ENCODE measurements at places on chromosomes 2 and 18.

- no peak for DNase-seq
These were observed 4.2 kb upstream of the CCNYL1 start for GRCh38 chr2:207706936-207707860.

GRCh38 chr2:69309351-69310110 is 77.5 kb downstream of the GFPT1 start:
- no peak for DNase-seq

GRCh38 chr2:242011991-242012764 is 142.6 kb downstream of the RTP5 start:
- DNase-seq, result peak; percentile 12

DNA sequence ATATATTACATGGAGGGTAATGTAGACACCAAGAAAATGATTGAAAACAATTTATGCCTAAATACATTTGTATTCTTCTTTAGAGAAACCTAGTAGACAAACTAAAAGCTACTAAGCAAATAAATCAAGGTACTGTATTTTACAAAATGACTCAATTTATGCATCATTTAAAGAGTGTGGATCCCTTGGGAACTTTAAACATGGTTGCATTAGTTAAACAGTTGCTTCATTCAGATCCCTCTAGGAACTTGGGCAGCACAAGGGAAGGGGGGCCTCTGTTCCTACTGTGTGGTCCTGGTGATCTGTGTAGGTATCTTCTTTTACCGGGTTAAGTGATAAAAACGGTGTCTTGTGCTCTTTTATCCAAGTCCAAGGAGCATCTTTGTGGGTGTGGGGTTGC is 31.5 kb upstream of the ATP8B1 start:
- no peak for DNase-seq

DNA sequence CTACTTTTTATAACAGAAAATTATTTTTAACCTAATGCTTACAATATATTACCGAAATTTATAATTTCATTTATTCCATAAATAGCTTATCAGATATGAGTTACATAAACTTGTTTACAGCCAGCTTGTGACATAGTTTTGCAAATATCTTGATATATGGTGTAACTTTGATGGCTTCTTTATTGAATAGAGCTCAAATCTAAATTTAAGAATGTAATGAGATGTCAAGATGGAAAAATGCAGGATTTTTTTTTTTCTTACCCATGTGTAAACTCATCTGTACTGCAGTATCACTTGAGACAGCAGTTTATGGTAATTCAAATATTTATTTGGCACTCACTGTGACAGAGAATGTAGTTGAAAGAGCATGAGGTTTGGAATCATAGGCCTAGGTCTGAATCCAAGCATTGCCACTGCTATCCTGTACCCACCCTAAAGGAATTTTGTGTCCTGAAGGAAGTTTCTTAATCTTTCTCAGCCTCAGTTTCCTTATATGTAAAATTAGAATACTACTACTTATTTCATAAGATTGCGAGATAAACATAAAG is 3.8 kb downstream of the CREB1 start:
- no peak for DNase-seq

DNA sequence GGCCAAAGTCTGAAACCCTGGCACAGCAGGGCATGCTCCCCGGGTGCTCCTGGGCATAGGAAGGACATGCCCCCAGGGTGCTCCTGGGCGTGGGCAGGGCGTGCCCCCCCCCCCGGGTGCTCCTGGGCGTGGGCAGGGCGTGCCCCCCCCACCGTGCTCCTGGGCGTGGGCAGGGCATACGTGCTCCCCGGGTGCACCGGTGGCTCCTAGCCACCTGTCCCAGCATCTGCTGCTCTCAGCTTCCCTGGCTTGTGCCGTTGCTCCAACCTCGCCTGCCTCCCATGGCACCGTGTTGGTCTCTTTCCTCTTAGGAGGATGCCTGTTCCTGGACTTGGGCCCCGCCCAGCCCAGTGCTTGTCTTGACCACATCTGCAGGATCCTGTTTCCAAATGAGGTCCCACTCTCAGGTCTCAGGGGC is 95.6 kb upstream of the CTDP1 start:
- DNase-seq, result peak; percentile 12

DNA sequence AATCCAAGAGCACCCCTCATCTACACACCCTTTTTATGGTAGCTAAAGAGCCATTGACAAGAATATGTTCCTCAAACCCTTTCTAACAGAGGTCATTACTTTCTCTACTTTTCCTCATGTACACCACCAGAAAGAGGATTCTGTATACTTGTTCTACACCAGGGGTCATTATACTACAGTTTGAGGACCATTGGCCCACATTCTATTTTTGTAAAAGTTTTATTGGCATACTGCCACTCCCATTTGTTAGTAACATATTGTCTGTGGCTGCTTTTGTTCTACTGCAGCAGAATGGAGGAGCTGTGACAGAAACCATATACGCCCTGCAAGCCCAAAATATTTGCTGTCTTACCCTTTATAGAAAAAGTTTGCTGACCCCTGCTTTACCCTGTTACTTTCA is 14.3 kb downstream of the HTR2B start:
- DNase-seq, result no peak

GRCh38 chr2:62347563-62348270 is 151.8 kb downstream of the B3GNT2 start:
- DNase-seq, result no peak

GRCh38 chr2:101803945-101804696 is 106.6 kb downstream of the MAP4K4 start:
- no peak for DNase-seq

DNA sequence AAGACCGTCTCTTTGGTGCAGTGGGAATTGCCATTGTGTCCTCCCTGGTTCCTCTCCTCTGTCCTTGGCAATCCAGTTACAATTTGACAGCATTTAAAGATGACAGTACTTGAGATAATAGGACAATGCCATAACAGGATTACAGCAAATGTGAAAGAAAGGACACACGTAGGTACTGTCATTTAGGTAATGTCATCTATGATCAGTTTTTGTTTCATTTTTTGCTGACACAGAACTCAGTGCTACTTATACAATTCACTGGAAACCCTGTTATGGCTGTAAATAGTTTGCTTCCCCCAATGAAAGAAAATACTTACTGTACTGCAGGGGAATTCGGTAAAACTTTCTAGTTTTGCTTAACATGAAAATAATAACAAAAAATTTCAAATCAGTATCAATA is 65.2 kb downstream of the BCL11A start:
- no peak for DNase-seq

DNA sequence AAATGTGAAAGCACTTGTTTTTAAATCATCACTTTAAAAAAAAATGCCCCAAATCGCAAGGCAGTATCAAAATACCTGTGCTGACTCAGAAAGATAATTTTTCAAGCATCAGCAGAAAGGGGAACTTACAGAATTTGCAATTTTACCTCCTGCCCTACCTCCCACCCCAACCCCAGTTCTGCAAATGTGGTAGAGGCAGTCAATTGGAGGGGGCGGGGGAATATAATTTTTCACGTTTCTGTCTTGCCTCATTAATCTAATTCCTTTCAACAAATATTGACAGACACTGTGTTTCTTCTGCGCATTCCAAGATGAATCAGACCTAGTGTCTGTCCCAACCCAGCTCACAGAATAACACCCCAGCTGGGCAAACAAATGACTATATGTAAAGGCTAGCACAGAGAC is 76.8 kb downstream of the ALPK2 start:
- DNase-seq, result no peak

GRCh38 chr2:174633623-174633930 is 36.0 kb upstream of the WIPF1 start:
- DNase-seq, result no peak

GRCh38 chr2:171128461-171128860 is 32.2 kb downstream of the TLK1 start:
- DNase-seq, result no peak

- DNase-seq, result no peak
These were observed 57.2 kb upstream of the SPOPL start for GRCh38 chr2:138444411-138444810.

GRCh38 chr2:135245071-135245470 is 193.0 kb downstream of the RAB3GAP1 start:
- DNase-seq, result no peak

GRCh38 chr2:231515603-231516002 is 14.6 kb downstream of the NMUR1 start:
- DNase-seq, result no peak

DNA sequence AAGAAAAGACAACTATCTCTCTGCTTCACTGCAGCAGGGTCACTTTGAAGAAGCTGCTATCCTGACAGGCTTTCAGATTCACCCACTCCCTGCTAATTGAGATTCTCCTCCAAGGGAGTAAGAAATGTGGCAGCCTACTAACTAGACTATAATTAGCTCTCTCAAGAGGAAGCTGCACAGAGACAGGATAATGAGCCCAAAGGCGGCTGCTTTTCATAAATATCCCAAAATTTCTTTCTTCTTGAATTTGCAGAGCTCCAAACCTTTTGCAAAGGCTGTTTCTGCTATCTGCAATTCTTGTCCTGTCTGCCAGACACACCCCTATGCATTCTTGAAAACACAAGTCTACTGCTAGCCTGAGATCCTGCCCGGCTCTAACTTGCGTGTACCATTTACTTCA is 54.0 kb upstream of the RNU4ATAC start:
- no peak for DNase-seq

DNA sequence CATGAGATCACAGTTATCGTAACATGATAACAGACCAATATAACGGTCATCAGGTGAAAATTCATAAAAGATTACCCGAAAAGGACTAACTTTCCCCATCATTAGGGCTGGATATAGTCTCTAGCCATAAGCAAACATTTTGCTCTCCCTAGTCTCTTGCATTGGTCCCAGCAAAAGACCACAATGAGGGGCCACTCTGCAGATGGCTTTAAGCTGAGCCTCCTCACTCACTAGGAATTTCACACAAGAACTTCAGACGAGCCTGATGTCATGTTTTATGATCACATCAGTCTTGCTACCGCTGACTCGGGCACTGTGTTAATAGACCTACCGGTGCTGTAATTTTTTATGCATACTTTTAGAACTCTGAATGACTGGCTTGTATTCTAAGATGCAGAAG is 35.2 kb downstream of the STK17B start:
- DNase-seq, result no peak

- no peak for DNase-seq
These were observed 421.4 kb downstream of the NCKAP5 start for GRCh38 chr2:133146893-133147292.

GRCh38 chr2:1132328-1132969 is 181.8 kb downstream of the SNTG2 start:
- no peak for DNase-seq

GRCh38 chr2:203400805-203401585 is 72.8 kb downstream of the ABI2 start:
- no peak for DNase-seq

- DNase-seq, result no peak
These were observed 29.2 kb downstream of the CAPN14 start for GRCh38 chr2:31188131-31188530.

DNA sequence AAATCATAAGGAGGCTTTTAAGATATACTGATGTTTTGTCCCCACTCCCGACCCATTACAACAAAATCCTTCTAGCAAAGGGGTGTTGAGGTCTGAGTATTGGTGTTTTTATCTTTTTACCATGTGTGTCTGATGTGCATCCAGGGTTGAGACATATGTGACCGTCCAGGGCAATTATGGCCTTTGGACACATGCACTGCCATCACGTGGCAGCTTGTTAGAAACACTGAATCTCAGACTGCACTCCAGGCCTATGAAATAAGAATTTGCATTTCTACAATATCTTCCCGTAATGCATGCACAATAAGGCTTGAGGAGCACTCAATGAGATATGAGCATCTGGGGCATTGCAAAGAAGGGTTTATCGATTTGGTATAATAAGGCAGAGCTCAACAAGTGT is 235.1 kb upstream of the ZNF804A start:
- DNase-seq, result no peak

GRCh38 chr2:163592954-163593622 is 142.7 kb downstream of the FIGN start:
- DNase-seq, result no peak

- DNase-seq, result peak; percentile 29
These were observed 13.0 kb downstream of the KIF5C start for GRCh38 chr2:148888003-148888501.

GRCh38 chr18:73617981-73618380 is 529.7 kb downstream of the FBXO15 start:
- DNase-seq, result no peak

DNA sequence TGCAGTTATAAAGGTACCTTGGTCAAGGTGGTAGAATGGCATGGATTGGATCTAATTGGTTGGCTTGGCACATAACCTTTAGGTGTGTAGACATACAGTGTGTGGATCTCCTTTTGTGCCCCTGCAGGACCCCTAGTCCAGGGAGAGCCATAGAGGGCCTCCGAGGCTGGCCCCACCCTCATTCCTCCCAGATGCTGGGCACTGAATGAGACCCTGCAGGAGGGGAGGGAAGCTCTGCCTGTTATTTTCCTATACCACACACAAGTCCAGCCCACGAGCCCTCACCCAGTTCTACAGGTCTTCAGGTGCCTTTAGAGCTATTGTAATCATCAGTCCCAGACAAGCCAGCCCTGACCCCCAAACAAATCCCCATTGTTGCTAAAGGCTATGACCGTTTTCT is 58.9 kb downstream of the KCNF1 start:
- DNase-seq, result no peak

DNA sequence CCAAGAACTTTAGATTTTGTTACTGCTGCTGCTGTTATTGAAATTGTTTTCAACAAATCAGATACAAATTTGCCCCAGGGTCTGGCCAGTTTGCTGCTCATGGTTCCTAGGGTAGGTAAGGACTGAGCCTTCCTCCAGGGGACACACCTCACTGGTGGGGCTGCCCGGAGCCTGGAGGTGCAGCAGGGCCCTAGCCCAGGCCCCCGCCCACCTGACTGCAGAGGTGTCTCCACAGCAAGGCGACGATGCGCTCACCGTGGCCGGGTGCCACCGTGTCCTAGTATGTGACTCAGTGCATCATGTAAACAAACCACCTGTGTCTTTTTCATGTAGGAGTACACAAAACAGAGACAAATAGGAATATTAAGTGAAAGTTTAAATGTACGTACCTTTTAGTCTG is 153.5 kb upstream of the TPO start:
- DNase-seq, result no peak

DNA sequence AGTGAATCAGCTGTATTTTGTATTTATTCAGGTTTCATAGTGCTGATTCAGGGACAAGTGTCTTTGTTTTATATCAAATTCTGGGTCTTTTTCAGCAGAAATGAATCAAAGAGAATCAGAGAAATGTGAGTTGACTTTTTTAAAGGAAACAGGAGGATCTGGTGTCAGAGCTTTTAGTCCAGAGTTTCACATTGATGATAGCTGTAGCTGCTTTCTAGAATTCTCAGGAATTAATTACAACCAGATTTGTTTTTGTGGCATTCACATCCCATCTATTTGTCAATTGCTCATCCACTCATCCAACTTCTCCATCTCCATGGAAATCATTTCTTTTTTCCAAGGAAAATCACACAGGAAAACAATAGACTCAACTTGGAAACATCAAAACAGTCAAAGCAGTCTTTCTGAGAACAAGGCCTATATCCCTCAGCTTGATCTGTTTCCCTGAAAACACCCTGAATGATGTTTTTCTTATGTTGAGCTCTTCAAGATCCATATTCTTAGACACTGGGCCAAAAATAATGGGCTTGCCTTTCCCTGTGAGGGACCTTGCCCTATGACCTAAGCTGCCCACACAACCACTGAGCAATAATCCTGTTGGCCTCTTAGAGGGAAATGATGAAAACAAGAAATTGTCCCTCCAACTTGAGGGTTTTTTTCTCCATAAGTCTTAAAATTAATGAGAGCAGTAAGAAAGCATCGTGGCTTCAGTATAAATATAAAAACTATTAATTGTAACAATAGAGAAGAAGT is 249.5 kb upstream of the FN1 start:
- DNase-seq, result no peak
